SJSA1 (cell line): ENCODE measurements at places on chromosomes 5 and 9. TPM values are rescaled to one million over a fixed set of nuclear protein-coding genes. Genes with fewer than 3 reads are reported as not detected.

DNA sequence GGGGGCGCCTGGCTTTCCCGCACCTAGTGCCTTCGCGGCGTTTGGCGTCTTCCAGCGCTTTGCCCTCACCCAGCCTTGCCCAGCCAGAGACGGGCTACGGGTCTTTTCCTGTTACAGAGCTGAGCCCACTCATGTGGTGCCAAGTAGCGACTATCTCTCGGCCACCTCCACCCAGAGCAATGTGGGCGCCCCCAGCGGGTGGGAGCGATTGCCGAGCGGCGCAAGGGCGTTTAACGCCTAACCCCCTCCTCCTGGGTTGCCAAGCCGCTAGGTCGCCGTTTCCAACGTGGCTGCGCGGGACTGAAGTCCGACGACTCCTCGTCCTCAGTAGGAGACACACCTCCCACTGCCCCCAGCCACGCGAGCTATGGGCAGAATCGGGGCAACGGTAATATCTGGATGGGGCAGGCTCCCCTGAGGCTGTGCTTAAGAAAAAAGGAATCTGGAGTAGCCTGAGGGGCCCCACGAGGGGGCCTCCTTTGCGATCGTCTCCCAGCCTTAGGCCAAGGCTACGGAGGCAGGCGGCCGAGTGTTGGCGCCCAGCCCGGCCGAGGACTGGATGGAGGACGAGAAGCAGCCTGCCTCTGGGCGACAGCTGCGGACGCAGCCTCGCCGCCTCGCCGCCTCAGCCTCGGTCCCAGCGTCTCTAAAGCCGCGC lies 5.8 kb downstream of the TLX3 start:
- no peak for DNase-seq

GRCh38 chr5:59333416-59333815 lies 560.1 kb downstream of the PDE4D start:
- no peak for DNase-seq

- DNase-seq, result peak; percentile 63
These were observed 93.9 kb downstream of the SNX18 start for GRCh38 chr5:54611290-54611951.

DNA sequence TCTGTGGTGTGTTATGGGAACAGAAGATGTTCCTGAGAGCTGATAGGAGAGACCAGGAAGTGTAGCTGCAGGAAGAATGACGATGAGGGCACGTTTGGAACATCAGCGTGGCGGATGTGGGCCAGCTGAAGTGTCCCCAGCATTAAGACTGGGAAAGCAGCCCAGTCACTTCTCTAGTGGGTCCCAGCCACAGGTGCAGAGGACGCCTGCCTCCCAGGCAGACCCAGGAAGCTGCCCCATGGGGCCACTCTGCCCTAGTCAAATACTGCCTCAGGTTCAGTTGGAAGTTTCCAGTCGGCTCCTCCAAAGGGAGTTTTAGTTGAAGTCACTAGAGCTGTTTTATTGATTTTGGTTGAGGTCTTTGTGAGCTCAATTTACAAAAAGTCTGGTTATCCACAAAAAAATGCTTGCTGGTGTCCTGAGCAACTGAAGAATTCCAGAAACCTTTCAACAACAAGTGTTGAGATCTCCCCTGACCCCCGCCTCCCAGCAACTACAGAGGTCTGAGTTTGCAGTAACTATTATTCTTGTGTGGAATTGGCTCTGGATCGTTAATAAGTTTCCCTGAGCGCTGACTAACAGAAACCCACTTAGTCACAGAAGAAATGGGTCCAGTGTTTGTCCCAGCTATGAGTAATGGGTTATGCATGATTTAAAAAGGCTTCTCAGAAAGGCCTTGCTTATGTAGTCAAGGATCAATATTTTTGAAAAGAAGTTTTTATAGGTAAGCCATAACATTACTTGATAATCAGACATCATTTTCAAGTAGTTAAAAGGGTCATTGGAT lies 294.1 kb downstream of the FANCC start:
- DNase-seq, result peak; percentile 54

GRCh38 chr5:146213210-146213826 lies 9.9 kb downstream of the RBM27 start:
- DNase-seq, result no peak

Gene IFNK
- total RNA-seq, result not detected in 2 replicates

Gene CYFIP2
- total RNA-seq, result 0.06 and 4.1 TPM in 2 replicates

DNA sequence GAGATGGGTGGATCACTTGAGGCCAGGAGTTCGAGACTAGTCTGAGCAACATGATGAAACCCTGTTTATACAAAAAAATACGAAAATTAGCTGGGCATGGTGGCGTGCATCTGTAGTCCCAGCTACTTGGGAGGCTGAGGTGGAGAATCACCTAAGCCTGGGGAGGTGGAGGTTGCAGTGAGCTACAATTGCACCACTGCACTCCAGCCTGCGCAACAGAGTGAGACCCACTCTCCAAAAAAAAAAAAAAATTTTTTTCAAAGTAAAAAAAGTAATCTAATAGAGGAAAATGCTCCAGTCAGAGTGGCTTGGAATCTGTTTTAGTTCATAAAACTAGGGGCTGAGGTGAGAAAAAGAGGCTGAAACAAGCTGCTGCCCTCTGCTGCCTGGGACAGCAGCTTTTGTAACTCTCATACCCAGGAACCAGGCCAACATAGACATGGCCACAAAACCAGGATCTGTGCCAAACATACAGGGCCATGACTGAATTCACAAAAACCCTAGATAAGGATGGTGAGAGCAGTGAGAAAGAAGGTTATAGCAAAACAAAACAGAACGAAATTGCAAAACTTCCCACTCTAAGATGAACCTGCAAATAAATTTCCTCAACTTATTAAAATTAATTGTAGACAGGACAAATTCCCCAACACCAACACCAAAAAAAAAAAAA lies 13.1 kb upstream of the DCAF12 start:
- DNase-seq, result no peak

Gene ALDH1A1
- not detected in 2 replicates for total RNA-seq

Gene AJM1
- total RNA-seq, result 0.11 and 0.16 TPM in 2 replicates

GRCh38 chr5:172572440-172572839 lies 68.6 kb upstream of the NEURL1B start:
- no peak for DNase-seq

Gene SPINK7
- not detected in 2 replicates for total RNA-seq

GRCh38 chr9:119365291-119366027 lies 3.8 kb downstream of the BRINP1 start:
- no peak for DNase-seq

Gene PLCXD3
- not detected in 2 replicates for total RNA-seq

DNA sequence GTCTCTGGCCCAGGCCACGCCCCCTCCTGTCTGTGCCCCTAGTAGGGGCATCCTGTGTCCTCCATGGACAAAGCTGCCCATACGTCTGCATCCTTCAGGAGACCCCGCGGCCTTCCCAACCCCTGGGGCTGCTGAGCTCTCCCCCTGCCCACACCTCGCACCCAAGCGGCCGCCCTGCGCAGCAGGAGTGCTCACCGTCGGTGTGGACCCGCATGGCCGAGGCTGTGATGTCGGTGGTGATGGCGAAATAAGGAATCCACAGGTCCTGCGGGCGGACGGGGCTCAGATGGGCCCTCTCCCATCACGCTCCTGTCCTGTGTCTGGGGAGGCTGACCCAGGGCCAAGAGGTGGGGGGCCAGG lies 4.8 kb upstream of the NSMF start:
- DNase-seq, result no peak

- DNase-seq, result no peak
These were observed 8.9 kb upstream of the AKNA start for GRCh38 chr9:114396558-114397218.

DNA sequence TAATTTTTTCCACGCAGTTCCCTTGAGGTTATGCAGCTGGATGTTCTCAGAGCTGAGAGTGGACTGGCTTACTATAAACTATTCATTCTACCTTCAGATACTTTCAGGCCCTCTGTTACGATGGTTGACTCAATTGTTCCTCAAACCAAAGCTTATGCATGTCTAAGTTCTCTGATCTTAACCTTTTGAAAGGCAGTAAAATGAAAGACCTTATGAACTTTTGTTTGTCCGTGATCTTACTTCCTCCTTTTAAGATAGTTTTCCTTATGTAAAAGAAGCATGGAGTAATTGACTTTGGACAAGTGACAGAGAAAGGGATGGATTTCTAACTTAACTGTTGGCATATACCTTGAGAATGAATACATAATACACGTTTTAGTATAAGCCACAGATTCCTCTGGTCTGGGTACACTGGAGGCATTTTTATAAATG lies 575.7 kb downstream of the PDE4D start:
- DNase-seq, result no peak

Gene C5
- total RNA-seq, result 2.4 and 2.7 TPM in 2 replicates

Gene ZNG1E
- total RNA-seq, result 14.9 and 24.0 TPM in 2 replicates

DNA sequence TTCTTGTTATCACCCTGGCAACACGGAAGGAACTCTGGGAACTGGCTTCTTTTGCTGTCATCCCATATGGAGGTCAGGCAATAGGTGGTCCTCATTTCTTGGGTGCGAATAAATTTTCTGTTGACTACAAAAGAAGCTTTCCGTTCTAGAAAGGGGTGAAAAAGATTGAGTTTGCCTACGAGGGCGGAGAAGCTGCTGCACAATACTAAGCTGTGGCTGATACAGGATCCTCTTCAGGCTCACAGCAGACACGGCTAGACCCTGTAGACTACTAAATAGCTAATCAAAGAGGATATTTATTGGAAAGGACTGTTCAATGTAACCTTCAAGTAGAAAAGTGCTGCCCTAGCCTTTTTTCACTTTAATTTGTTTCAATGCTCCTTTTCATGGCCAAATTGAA lies 58.1 kb downstream of the TJP2 start:
- DNase-seq, result no peak

GRCh38 chr5:89411891-89412290 lies 528.9 kb upstream of the MEF2C start:
- DNase-seq, result no peak

Gene LIX1
- total RNA-seq, result not detected in 2 replicates

GRCh38 chr5:26942481-26942880 lies 95.9 kb downstream of the CDH9 start:
- no peak for DNase-seq
